Dermis blood vessel endothelial cell (primary cell): ENCODE measurements at places on chromosomes 11 and 22. TPM values are rescaled to one million over a fixed set of nuclear protein-coding genes. Genes with fewer than 3 reads are reported as not detected.

The ANKRD49 gene
- total RNA-seq, result 11.2 and 15.7 TPM in 2 replicates

The SLC36A4 gene
- total RNA-seq, result 6.3 and 11.4 TPM in 2 replicates

The SOX10 gene
- not detected in 2 replicates for total RNA-seq

The DERL3 gene
- total RNA-seq, result 0.68 and 1.3 TPM in 2 replicates

The SLC22A12 gene
- total RNA-seq, result not detected in 2 replicates

The TRIM48 gene
- total RNA-seq, result not detected in 2 replicates

The ANO1 gene
- under 0.01 TPM in 1 of 2 replicates, not detected in the other for total RNA-seq

The NELL1 gene
- not detected in 2 replicates for total RNA-seq

The TNNT3 gene
- not detected in 2 replicates for total RNA-seq

The TMEM86A gene
- total RNA-seq, result 2.7 and 4.3 TPM in 2 replicates

The ASRGL1 gene
- total RNA-seq, result 27.4 and 40.3 TPM in 2 replicates

The RAC2 gene
- total RNA-seq, result 11.2 and 32.4 TPM in 2 replicates

The FAM227A gene
- 0.34 and 0.65 TPM in 2 replicates for total RNA-seq

The NADSYN1 gene
- total RNA-seq, result 92.2 and 128 TPM in 2 replicates

The POTEH gene
- not detected in 2 replicates for total RNA-seq

The OR52N4 gene
- 0.17 TPM in 1 of 2 replicates, not detected in the other for total RNA-seq

The POU2AF2 gene
- total RNA-seq, result not detected in 2 replicates

The SYCE3 gene
- not detected in 2 replicates for total RNA-seq

The FAM111B gene
- 20.6 and 37.6 TPM in 2 replicates for total RNA-seq

The CCDC188 gene
- total RNA-seq, result 9.4 and 11.1 TPM in 2 replicates

The C1QTNF4 gene
- 0.34 and 0.37 TPM in 2 replicates for total RNA-seq

The RCOR2 gene
- 0.09 and 0.17 TPM in 2 replicates for total RNA-seq

The BAIAP2L2 gene
- not detected in 2 replicates for total RNA-seq

The CD3G gene
- total RNA-seq, result not detected in 2 replicates

The SCT gene
- total RNA-seq, result not detected in 2 replicates

The OR8A1 gene
- total RNA-seq, result not detected in 2 replicates

The PDE2A gene
- 351 and 380 TPM in 2 replicates for total RNA-seq

The PANX3 gene
- total RNA-seq, result not detected in 2 replicates

The TMPRSS13 gene
- total RNA-seq, result not detected in 2 replicates

The CCDC116 gene
- total RNA-seq, result 0.17 and 0.28 TPM in 2 replicates

The NXPE2 gene
- total RNA-seq, result not detected in 2 replicates

The MYBPC3 gene
- total RNA-seq, result not detected in 2 replicates

The BIRC3 gene
- total RNA-seq, result 3.6 and 8.7 TPM in 2 replicates

The HBD gene
- total RNA-seq, result not detected in 2 replicates

The TMEM191B gene
- total RNA-seq, result 1.2 and 1.9 TPM in 2 replicates

The RGL4 gene
- total RNA-seq, result not detected in 2 replicates

The OR4A5 gene
- not detected in 2 replicates for total RNA-seq

The NEFH gene
- under 0.01 and 0.56 TPM in 2 replicates for total RNA-seq

The SLC29A2 gene
- 1.2 and 2.3 TPM in 2 replicates for total RNA-seq

The SNX19 gene
- total RNA-seq, result 90.2 and 90.9 TPM in 2 replicates

The TSPAN4 gene
- total RNA-seq, result 167 and 179 TPM in 2 replicates

The CD248 gene
- total RNA-seq, result 0.23 and 0.68 TPM in 2 replicates

The TH gene
- total RNA-seq, result not detected in 2 replicates

The MRPL11 gene
- total RNA-seq, result 40.7 and 61.1 TPM in 2 replicates

The GGTLC3 gene
- not detected in 2 replicates for total RNA-seq

The GRM5 gene
- total RNA-seq, result under 0.01 TPM in 1 of 2 replicates, not detected in the other

The DYNC2H1 gene
- total RNA-seq, result 5.7 and 8.5 TPM in 2 replicates

The PRAME gene
- not detected in 2 replicates for total RNA-seq

The TEX54 gene
- not detected in 2 replicates for total RNA-seq

The ADORA2A gene
- 11.4 and 16.2 TPM in 2 replicates for total RNA-seq

The TRIM66 gene
- 5.6 and 7.4 TPM in 2 replicates for total RNA-seq
